NAMALWA (cell line): ENCODE measurements at places on chromosomes 2 and 18.

DNA sequence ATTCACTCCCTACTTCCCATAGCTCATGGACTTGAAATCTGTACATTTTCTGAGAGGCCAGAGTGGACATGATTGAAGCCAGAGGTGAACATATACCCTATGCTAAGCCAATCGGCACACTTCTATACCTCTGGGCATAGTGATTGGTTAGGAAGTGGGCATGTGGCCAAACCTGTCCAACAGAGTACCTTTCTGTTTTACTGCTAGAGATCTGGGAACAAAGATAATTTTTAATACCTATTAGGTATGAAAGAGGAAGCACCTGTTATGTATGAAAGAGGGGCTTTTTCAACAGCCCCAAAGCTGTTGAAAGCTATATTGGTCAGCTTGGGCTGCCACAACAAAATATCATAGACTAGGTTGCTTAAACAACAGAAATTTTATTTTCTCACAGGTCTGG is 27.7 kb downstream of the METTL8 start:
- no peak for DNase-seq

- no peak for DNase-seq
Observed at GRCh38 chr2:118849226-118850167, 2.0 kb upstream of the EN1 start.

- peak; percentile 70 for DNase-seq
Observed at GRCh38 chr2:10909050-10909995, 2.4 kb upstream of the KCNF1 start.

DNA sequence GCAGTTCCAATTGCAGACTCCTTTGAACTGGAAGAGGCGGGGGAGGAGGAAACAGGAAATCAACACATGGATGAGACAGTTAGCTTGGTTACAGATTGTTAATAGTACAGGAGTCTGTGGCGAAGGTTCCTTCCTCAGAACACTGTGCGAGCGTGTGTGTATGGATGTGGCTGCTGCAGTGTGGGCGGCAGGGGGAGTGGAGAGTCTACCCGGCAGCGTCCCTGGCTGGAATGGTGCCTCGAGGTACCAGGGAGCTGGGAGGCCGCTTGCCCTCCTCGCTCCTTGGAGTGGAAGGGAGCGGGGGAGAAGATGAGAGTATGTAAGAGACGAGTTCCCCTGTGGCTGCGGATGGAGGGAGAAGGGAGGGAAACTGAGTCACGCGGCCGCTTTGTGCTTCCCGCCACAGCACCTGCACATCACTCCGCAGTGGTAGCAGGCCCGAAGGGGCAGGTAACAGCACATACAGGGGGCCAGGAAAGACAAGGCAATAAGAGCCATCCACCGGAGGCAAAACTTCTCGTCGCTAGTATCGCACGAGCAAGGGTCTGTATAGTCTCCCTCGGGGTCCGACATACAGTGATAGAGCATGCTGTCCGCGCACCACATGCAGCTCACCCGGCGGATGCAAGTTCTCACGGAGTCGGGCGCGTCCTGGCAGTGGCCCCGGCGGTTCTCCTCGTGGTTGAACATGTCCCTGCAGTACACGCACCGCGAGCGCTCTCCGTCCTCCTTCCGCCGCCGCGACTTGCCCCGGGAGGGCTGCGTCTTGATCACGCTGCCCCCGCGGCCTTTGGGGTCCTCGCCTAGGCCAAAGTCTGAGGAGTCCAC is 85.7 kb downstream of the ACTR2 start:
- DNase-seq, result no peak

DNA sequence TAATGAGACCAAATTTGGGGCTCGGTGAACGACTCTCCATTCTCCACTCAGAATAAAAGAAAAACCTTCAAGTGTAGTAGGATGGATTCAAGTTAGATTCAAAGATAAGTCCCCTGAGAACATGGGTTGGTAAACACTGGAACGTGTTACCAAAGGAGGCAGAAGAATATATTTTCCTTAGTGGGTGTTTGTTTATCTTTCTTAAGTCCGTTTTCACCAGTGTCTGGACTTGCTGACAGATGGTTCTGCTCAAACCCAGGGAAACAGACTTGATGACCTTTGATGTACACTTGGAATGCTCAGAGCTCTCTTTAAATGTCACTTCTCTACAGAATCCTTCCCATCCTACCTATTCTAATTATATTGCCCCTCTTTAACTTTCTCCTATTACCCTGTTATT is 310.3 kb upstream of the ZNF521 start:
- no peak for DNase-seq

- peak; percentile 71 for DNase-seq
Observed at GRCh38 chr2:205947621-205948495, 138.1 kb downstream of the INO80D start.

DNA sequence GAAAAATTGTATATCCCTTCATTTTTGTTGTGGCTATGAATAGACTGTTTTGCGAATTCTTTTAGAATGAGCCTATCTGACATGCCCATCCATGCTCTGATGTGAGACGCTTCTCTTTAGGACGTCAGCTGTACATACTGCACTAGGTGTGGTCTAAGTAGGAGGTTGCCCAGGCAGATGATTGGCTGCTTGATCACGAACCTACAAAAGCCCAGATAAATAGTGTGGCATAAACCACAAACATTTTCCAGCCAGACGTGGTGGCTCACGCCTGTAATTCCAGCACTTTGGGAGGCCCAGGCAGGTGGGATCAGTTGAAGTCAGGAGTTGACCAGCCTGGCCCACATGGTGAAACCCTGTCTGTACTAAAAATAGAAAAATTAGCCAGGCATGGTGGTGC is 251.8 kb downstream of the AGAP1 start:
- DNase-seq, result no peak

- no peak for DNase-seq
Observed at GRCh38 chr2:143480601-143481236, 351.5 kb downstream of the ARHGAP15 start.

DNA sequence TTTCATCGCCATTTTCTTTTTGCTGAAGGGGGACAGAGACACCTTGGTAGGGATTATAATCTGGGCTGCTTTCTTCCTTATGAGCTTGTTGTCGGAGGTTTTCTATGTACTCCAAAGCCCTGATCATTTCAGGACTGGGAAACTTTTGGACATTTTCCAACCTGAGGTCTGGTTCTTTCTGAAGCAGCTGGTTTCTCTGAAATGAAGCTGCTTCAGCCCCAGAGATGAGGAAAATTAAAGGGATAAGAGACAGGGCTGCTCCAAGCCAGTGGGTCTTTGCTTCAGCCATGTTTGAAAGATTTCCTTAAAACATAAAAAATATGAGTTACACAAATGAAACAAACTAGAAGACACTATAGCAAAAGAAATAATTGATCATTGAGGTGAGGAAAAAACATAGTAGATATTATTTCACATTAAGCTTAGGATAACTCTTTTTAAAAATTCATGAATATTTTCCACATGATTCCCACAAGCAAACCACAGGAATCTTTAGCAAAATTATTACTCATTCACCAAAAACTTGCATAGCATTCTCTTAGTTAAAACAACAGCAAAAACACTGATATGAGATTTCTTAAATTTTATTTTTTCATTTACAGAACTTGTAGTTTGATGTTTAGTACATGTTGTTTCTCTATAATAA is 3.0 kb downstream of the SCG2 start:
- no peak for DNase-seq
